Adipose tissue (tissue), 3 donors: ENCODE measurements at places on chromosomes 1 and 21. TPM values are rescaled to one million over a fixed set of nuclear protein-coding genes. Genes with fewer than 3 reads are reported as not detected.

Gene KLF17
- not detected for polyA plus RNA-seq

Gene PADI2
- 4.2 TPM for polyA plus RNA-seq

Gene SLC16A1
- polyA plus RNA-seq: 19.8 TPM

Gene FLG
- polyA plus RNA-seq: 0.03 TPM

Gene DHX9
- 57.2 TPM for polyA plus RNA-seq

Gene NBPF6
- not detected for polyA plus RNA-seq

Gene TMEM82
- polyA plus RNA-seq: not detected

Gene EXO1
- polyA plus RNA-seq: 0.11 TPM
